ENCODE measurements at places on chromosomes 12 and 14.

DNA sequence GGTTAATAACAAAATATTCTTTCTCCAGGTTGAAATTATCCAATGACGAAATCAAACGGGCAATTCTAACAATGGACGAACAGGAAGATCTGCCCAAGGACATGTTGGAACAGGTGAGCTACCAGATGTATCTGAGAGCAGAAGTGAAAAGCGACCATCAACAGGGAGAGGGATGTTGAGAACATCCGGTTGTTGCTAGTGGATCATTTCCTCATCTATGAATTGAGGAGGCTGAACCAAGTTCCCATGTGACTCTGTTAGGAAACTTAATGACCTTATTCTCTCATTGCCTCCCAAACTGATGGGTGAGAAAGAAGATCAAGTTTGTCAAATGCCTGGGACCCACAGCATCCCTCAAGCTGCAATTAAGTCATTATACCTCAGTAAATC is 117.7 kb downstream of the GPR135 start:
- no peak for DNase-seq

GRCh38 chr12:53060721-53061276 is 10.9 kb downstream of the TNS2 start:
- DNase-seq: no peak

DNA sequence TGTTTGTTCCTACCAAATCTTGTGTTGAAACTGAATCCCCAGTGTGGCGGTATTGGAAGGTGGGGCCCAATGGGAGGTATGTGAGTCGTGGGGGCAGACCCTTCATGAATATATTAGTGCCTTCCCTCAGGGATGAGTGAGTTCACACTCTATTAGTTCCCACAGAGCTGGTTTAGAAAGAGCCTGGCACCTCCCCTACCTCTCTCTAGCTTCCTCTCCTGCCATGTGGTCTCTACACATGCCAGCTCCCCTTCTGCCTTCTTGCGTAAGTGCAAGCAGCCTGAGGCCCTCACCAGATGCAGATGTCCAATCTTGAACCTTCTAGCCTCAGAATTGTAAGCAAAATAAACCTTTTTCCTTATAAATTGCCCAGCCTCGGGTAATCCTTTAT is 105.8 kb downstream of the SPTSSA start:
- no peak for DNase-seq

DNA sequence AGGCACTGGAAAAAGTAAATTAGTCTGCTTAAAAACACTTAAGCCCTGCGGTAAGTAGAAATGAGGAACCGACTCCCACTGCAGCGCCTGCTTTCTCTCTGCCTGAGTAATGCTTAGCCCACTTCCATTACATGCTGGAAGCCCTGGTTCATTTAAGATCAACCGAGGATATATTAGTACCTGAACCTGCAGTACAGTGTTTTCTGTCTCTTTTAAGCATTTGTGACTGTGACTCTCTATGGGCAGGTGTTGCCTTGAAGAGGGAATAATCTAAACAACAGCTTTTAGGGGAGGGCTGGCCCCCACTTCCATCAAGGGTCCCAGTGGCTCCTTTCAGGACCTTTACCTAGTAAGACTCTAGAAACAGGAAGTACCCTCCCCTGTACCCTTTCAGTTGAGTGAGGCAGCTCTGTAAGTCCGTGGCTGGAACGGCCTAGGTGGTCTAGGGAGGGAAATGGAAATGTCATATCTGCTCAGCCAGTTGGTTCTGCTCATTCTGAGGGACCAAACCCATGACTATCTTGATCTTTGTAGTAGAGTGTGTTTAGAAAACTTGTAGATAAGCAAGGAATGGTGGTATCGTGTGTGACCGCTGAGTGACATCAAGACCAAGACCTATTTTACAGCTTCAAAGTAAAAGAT is 56.2 kb downstream of the FNTB start:
- DNase-seq: no peak

DNA sequence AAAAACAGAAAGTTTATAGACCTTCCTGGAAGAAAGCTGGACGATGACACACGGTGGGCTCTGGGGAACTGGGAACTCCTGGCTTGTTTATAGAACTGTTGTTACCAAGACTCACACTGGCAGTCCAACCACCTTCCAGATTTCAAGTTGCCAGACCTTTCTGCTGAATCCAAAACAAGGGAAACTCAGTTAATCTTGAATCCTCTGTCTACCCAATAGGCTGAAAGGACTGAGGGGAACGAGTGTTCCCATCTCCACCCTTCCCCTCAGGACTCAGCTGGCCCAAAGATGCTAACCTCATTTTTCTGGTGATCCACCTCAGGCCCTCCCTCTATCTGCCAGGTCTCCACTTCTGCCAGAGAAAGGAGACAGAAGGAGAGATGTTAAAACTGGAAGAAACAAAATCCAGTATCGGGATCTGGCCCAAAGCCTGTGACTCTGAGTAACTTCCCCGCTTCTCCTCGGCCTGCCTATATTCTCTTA is 231.4 kb downstream of the ANO2 start:
- no peak for DNase-seq

DNA sequence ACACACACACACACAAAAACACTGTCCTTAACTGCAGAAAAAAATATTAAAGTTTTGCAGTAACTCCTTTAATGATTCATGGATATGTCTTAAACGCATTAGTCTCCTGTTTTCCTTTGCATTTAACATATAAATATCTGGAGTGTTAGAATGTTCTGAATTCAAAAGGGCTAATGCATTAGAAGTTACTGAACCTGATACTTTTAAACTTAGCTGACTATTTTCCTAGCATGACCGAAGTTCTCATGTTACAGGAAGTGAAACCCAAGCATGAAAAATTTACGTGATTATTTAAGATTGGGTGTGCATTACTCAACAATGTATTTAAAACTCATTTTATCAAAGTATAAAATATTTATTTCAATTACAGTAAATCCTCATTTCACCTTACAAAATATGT is 791.2 kb downstream of the FLRT2 start:
- DNase-seq: no peak

GRCh38 chr12:103012884-103013283 is 55.4 kb downstream of the ASCL1 start:
- DNase-seq: peak; percentile 83

- no peak for DNase-seq
Measured at GRCh38 chr12:49987625-49988303, 15.0 kb downstream of the AQP6 start.

DNA sequence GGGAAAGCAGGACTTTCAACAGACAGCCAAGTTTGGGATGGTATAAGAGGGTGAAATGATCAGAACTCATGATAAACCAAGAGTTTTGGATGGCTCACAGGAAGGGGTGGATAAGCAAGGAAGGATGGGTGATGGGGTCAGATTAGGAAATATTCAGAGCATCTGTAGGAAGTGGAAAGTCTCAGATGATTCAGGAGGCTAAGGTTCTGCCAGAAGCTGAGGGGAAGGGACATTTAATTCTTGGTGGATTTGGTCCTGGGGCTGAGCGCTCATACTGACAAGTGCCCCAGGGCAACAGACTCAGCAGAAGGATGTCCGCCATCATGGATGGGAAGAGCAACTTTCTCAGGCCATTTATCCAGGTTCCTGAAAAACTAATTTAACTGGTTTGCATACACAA is 28.4 kb upstream of the BDKRB2 start:
- DNase-seq: no peak

GRCh38 chr12:97246368-97246767 is 216.2 kb upstream of the RMST start:
- DNase-seq: peak; percentile 28
